ENCODE measurements at places on chromosomes 11 and 22. TPM values are rescaled to one million over a fixed set of nuclear protein-coding genes. Genes with fewer than 3 reads are reported as not detected.

The DEFB108B gene
- not detected for total RNA-seq

The CDHR5 gene
- 1.3 TPM for total RNA-seq

The OR51B4 gene
- total RNA-seq: not detected

- DNase-seq: no peak
- no peaks in the 10 kb centered on the region for H3K27me3 ChIP-seq
- no peak overlapping the region for H3K27ac ChIP-seq
- no peaks in the 10 kb centered on the region for H3K36me3 ChIP-seq
Observed at GRCh38 chr22:39419096-39419495, 19.5 kb downstream of the TAB1 start.

GRCh38 chr11:46293641-46294103, 16.2 kb downstream of the CREB3L1 start:
- H3K27me3 ChIP-seq: no peaks in the 10 kb centered on the region
- no peak overlapping the region for H3K4me3 ChIP-seq
- no peak for DNase-seq
- no peaks in the 10 kb centered on the region for H3K4me1 ChIP-seq
- no peaks in the 10 kb centered on the region for H3K36me3 ChIP-seq

DNA sequence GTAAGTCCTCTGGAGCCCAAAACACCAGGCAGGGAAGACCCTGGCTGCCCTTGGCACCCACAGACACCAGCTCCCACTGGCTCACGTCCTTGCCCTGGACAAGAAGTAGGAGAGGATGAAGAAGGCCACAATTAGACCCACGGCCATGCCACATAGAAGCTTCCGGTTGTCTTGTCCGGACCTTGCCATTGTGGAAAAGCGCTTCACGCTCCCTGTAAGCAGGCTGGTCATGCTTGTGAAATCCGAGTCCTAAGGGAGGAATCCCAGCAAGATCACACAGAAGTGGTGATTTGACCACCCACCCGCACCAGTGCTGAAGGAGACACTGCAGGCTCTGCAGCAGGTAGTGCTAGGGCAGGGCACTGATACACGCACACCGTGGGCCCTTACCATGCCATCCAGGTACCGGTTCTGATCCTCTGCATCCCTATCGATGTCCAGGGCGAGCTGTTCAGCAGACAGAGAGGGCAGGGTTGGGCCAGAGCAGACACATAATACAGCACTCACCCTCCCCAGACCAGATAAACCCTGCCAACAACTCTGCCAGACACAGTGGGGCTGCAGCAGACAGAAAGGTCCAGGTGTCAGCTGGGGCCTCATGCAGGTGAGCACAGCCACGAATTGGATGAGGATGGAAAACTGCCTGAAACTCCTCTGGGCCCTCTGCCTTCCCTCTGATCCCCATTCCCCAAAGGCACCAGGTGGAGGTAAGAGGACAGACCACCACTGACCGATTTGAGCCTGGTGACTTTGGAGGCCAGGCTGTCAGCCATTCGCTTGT, 1.8 kb downstream of the BET1L start:
- no peak overlapping the region for H3K4me3 ChIP-seq
- no peaks in the 10 kb centered on the region for H3K27me3 ChIP-seq

DNA sequence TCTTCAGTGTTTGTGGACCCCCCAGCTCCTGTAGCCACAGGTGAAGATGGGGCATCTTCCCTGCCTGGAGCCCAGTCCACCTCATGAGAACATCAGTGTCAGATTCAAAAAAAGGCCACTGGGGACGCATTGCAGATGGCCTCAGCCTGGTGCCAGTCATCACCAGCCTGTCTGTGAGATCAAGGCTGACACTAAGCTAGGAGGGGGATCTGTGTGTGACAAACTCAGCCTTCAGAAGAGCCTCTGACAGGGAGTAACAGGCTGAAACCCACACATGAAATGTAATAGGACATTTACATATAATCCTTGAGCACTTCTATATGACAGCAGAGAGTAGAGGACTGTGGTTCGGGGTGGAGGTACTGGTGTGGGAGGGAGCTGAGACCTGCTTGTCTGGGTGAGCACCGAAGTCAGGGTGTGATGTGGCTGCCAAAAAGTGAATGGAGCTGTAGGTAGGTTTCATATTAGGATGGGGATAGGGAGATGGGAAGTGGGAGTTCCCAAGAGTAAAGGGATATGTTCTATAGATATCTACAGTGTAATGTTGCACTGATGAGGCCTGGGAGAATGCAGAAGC, 20.5 kb upstream of the CCDC134 start:
- no peak overlapping the region for H3K27ac ChIP-seq
- H3K36me3 ChIP-seq: no peaks in the 10 kb centered on the region
- no peaks in the 10 kb centered on the region for H3K4me1 ChIP-seq
- H3K27me3 ChIP-seq: no peaks in the 10 kb centered on the region
- no peak for DNase-seq

The PKNOX2 gene
- total RNA-seq: 5.3 TPM

DNA sequence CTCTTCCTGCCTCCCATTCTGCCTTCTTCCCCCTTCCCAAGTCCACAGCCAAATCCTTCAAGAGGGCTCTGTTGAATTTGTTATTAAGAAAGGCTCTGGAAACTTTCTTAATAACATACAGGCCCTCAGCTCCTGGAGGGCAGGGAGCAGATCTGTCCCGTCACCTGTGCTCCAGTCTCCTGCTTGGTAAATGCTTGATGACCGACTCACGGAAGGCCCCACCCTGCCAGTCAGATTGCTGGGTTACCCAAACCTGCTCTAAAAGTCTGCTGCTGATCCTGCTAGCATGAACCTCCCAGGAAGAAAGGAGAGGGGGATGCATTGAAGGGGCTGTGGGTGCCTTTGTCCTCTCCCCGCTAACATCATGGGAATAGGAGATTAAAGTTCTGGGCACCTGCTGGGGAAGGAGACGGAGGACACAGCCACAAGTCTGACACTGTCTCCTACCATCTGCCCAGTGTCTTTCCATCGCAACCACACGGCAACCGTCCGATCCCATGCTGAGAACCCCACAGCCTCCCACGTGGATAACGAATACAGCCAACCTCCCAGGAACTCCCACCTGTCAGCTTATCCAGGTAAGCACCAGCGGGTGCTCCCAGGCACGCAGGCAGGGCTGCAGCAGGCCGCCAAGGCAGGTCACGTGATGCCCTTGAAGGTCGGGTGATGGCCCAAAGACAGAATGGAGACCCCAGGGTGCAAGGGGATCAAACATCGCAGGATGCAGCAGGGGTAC, 22.5 kb downstream of the CD5 start:
- no peaks in the 10 kb centered on the region for H3K27me3 ChIP-seq
- no peak overlapping the region for H3K4me3 ChIP-seq
- no peak overlapping the region for H3K27ac ChIP-seq
- no peak for DNase-seq

GRCh38 chr11:68524681-68525080, 64.1 kb downstream of the PPP6R3 start:
- H3K4me3 ChIP-seq: no peak overlapping the region
- no peaks in the 10 kb centered on the region for H3K36me3 ChIP-seq

- no peaks in the 10 kb centered on the region for H3K27me3 ChIP-seq
- DNase-seq: no peak
- H3K4me3 ChIP-seq: no peak overlapping the region
- no peaks in the 10 kb centered on the region for H3K36me3 ChIP-seq
- H3K4me1 ChIP-seq: peaks cover 4% of the 10 kb centered on the region
Observed at GRCh38 chr11:34068111-34068510, 16.6 kb downstream of the CAPRIN1 start.

GRCh38 chr22:36715647-36716046, 12.1 kb upstream of the CACNG2 start:
- no peaks in the 10 kb centered on the region for H3K27me3 ChIP-seq
- H3K4me1 ChIP-seq: no peaks in the 10 kb centered on the region
- no peak overlapping the region for H3K4me3 ChIP-seq
- no peak for DNase-seq
- H3K36me3 ChIP-seq: no peaks in the 10 kb centered on the region

- no peak overlapping the region for H3K4me3 ChIP-seq
- DNase-seq: no peak
- no peaks in the 10 kb centered on the region for H3K4me1 ChIP-seq
- H3K27me3 ChIP-seq: no peaks in the 10 kb centered on the region
- no peak overlapping the region for H3K27ac ChIP-seq
Observed at GRCh38 chr11:2827256-2827655, 58.3 kb downstream of the CDKN1C start.

DNA sequence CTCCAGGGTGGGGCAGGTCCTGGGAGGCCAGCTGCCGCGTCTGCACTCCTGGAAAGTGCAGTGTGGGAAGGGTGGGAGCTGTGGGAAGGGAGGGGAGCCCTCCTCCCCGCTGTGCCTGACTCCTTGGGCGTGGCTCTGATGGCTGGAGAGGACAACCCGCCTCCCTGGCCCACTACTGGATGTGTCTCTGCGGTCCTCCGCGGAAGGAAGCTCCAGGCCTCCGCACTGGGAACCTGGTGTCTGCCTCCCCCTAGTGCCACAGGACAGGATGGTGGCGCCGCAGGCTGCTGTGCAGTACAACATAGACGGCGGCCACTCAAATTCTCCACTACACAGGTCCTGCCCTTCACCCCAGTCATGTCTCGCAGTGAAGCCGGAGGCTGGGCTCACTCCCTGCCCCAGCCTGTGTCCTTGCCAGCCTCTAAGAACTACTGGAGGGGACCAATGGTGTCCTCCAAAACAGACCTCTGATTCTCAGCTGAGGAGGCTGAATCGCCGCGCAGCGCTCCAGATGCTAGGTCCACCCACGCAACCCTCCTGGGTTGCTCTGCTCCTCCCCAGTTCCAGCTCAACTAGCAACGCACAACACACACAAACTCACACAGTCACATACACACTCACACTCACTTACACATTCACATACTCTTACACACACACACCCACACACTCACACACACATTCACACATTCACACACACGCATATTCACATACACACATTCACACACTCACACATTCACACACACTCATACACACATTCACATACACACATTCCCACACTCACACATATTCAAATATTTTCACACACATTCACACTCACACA, 12.4 kb upstream of the DSCAML1 start:
- H3K27ac ChIP-seq: no peak overlapping the region
- no peak overlapping the region for H3K4me3 ChIP-seq

The GLYAT gene
- 0.32 TPM for total RNA-seq

- H3K4me1 ChIP-seq: no peaks in the 10 kb centered on the region
- no peaks in the 10 kb centered on the region for H3K36me3 ChIP-seq
- no peak overlapping the region for H3K4me3 ChIP-seq
Observed at GRCh38 chr11:133978794-133979193, 22.0 kb upstream of the IGSF9B start.

The CCDC15 gene
- 1.4 TPM for total RNA-seq

- DNase-seq: no peak
- no peak overlapping the region for H3K27ac ChIP-seq
- H3K27me3 ChIP-seq: no peaks in the 10 kb centered on the region
- no peak overlapping the region for H3K4me3 ChIP-seq
- no peaks in the 10 kb centered on the region for H3K36me3 ChIP-seq
- H3K4me1 ChIP-seq: peaks cover 15% of the 10 kb centered on the region
Observed at GRCh38 chr22:29219881-29220670, 14.4 kb downstream of the EMID1 start.

The SCN2B gene
- total RNA-seq: 0.06 TPM

DNA sequence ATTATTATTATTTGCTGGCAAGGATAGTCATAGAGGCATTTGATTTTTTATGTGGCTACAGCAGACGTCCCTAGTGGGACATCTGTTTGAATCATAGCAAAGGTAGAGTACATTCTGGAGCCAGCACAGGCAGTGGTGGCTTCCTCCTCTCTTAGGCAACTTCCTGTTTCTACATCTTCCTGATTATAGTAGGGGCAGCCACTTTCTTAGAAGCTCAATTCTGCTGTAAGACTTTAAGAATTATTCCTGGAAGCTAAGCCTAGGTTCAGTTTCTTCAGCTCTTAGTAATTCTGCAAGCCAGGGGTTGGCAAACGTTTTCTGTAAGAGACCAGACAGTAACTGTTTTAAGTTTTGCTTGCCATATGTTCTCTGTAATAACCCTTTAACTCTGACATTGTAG, 129.3 kb upstream of the TENM4 start:
- H3K4me3 ChIP-seq: no peak overlapping the region
- no peaks in the 10 kb centered on the region for H3K4me1 ChIP-seq
- no peak for DNase-seq

- no peak overlapping the region for H3K27ac ChIP-seq
- no peak for DNase-seq
- H3K36me3 ChIP-seq: no peaks in the 10 kb centered on the region
- no peaks in the 10 kb centered on the region for H3K27me3 ChIP-seq
Observed at GRCh38 chr11:64538501-64538951, 52.5 kb upstream of the SLC22A12 start.

The PATE4 gene
- total RNA-seq: not detected

GRCh38 chr11:112658431-112658878, 302.8 kb upstream of the NCAM1 start:
- no peak overlapping the region for H3K27ac ChIP-seq
- H3K4me1 ChIP-seq: no peaks in the 10 kb centered on the region
- no peaks in the 10 kb centered on the region for H3K27me3 ChIP-seq
- no peak overlapping the region for H3K4me3 ChIP-seq
- no peak for DNase-seq

GRCh38 chr11:117199916-117200812, 994 bp downstream of the TAGLN start:
- no peak overlapping the region for H3K4me3 ChIP-seq
- H3K27me3 ChIP-seq: no peaks in the 10 kb centered on the region
- H3K4me1 ChIP-seq: peaks cover 3% of the 10 kb centered on the region
- DNase-seq: no peak
- no peaks in the 10 kb centered on the region for H3K36me3 ChIP-seq
- no peak overlapping the region for H3K27ac ChIP-seq

The GRM5 gene
- total RNA-seq: not detected

GRCh38 chr11:11152877-11153276, 200.2 kb downstream of the CSNK2A3 start:
- no peak overlapping the region for H3K4me3 ChIP-seq
- H3K4me1 ChIP-seq: no peaks in the 10 kb centered on the region
- H3K27me3 ChIP-seq: no peaks in the 10 kb centered on the region
- no peak overlapping the region for H3K27ac ChIP-seq
- DNase-seq: no peak

The OR52H1 gene
- total RNA-seq: not detected

DNA sequence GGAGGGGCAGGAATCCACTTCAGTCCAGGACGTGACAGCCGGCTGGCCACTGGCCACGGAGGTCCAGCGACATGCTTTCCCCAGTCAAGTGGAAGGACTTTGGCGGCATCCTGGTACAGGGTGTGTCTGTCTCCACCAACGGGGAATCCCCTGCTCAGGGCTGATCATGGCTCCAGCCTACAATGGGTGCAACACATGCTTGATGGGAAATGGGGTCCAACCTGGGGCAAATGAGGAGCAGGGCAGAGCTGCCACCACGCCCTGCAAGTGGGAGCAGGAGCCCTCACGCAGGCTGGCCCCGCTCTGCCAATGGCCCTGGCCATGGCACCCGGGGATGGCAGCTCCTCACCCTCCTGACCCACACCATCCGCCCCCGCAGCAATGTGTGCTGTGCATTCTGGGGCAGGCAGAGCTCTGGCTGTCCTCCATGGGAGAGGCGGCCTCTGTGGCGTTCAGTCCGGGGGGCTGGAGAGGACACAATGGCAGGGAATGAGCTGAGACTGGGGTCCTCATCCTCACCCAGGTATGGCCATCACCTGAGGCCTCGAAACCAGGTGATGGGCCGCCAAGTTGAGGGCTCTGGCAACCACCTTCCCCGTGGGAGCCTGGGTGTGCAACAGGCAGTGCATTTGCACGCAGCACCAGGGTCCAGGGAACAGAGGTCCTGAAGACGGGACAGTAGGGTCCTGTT, 5.8 kb upstream of the SEPTIN5 start:
- peak; percentile 59 for DNase-seq
- no peaks in the 10 kb centered on the region for H3K4me1 ChIP-seq
- H3K36me3 ChIP-seq: no peaks in the 10 kb centered on the region

- peak overlapping the region; percentile 79 for H3K27ac ChIP-seq
- H3K27me3 ChIP-seq: no peaks in the 10 kb centered on the region
- peak; percentile 87 for DNase-seq
- no peaks in the 10 kb centered on the region for H3K36me3 ChIP-seq
Observed at GRCh38 chr11:71283971-71284441, 31.6 kb upstream of the SHANK2 start.

The MPEG1 gene
- total RNA-seq: 1.2 TPM

All from pancreas (tissue), 10 donors.